ENCODE measurements at places on chromosomes 4 and X. TPM values are rescaled to one million over a fixed set of nuclear protein-coding genes. Genes with fewer than 3 reads are reported as not detected.

DNA sequence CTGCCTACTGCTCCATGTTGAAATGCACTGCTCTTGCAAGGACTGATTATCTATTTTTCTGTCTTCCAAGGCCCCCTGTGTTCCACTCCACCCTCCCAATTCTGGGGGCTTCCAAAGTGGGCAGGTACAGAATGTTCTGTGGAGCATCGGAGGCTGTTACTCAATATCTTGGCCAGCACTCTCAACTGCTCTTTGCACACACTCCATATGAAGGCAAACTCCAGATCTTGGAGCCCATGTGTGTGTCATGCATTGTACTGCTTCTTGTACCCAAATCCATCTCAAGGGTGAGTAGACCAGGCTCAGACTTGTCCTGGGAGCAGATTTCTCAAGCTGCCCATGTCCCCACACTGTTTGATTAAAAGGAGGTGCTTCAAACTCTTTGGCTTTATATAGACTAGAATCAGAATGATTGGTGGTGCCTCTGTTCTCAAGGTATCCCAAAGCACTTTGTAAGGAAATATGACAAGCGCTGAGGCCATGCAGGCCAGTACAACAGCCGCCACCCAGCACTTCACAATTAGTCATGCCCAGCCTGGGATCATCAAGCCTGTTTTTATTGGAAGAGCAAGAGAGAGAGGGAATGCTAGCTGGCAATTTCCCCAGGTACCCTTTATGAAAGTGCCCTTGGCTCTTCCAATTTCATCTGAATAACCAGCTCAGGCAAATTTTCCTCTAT is 44.3 kb downstream of the AR start:
- no peaks in the 10 kb centered on the region for H3K27me3 ChIP-seq
- no peak overlapping the region for H3K4me3 ChIP-seq
- no peaks in the 10 kb centered on the region for H3K36me3 ChIP-seq
- no peak overlapping the region for H3K27ac ChIP-seq
- no peaks in the 10 kb centered on the region for H3K4me1 ChIP-seq

- H3K4me1 ChIP-seq = no peaks in the 10 kb centered on the region
- H3K27ac ChIP-seq = no peak overlapping the region
- no peak for DNase-seq
- no peak overlapping the region for H3K4me3 ChIP-seq
- H3K27me3 ChIP-seq = no peaks in the 10 kb centered on the region
- H3K36me3 ChIP-seq = no peaks in the 10 kb centered on the region
These were observed 211.9 kb downstream of the SOX3 start for GRCh38 chrX:140292961-140293360.

- no peak for DNase-seq
- no peak overlapping the region for H3K27ac ChIP-seq
- peaks cover 6% of the 10 kb centered on the region for H3K4me1 ChIP-seq
- H3K36me3 ChIP-seq = no peaks in the 10 kb centered on the region
These were observed 23.1 kb downstream of the ACSL1 start for GRCh38 chr4:184802697-184803015.

GRCh38 chrX:124239324-124239723 is 93.1 kb upstream of the TEX13D start:
- H3K36me3 ChIP-seq = peaks cover 2% of the 10 kb centered on the region
- H3K27me3 ChIP-seq = no peaks in the 10 kb centered on the region
- peaks cover 48% of the 10 kb centered on the region for H3K4me1 ChIP-seq
- peak overlapping the region; percentile 67 for H3K27ac ChIP-seq
- no peak for DNase-seq

DNA sequence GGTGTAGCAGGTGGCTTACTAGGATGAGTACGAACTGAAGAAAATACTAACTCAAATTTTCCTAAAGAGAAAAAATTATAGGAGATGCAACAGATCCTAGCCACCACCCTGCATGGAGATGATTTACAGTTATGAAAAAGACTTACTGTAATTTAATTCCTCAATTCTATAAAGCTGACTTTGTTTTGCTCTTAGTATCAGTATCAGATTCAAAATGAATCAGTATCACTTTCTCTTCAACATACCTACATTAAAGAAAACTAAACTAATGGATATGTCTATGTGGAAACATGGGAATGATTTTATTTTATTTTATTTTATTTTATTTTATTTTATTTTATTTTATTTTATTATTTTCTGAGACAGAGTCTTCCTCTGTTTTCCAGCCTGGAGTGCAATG is 525.8 kb downstream of the NLGN4X start:
- H3K4me3 ChIP-seq = no peak overlapping the region
- no peaks in the 10 kb centered on the region for H3K4me1 ChIP-seq
- DNase-seq = no peak

DNA sequence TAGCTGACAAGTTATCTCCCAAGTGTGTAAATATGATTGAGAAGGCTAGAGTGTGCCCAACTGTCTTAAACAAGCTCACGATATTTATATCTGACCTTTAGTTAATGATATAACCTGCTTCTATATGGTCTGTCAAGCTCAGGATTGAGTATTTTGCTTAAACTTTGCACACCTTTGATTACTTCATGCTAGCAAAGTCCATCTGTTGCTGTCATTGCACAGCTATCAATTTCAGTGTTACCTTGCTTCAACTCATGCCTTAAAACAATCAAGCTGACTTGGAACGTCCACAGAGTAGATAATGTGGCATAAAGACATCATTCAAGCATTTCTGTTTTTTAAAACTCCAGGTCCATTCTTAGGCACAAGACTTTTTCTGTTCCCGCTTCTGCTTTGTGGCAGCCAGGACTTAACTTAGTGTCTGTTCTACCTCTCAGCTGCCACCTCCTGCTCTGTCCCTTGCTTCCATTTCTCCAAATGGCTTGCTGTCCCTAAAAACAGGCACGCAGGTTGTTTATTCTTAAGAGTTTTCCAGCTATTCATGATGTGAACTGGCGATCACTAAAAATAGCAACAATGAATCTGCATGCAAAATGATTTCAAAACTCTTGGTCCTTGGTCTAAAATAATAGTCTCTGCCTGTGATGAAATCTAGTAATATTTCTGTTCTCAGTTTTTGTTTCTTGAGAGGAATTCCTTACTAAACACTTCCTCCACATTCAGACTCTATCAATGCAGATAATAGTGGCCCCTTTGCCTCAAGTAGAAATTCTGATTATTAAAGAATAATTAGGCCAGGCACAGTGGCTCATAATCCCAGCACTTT is 16.3 kb upstream of the NEIL3 start:
- no peak overlapping the region for H3K27ac ChIP-seq
- H3K4me1 ChIP-seq = no peaks in the 10 kb centered on the region
- H3K36me3 ChIP-seq = peaks cover 5% of the 10 kb centered on the region
- peaks cover 4% of the 10 kb centered on the region for H3K27me3 ChIP-seq
- H3K4me3 ChIP-seq = no peak overlapping the region

DNA sequence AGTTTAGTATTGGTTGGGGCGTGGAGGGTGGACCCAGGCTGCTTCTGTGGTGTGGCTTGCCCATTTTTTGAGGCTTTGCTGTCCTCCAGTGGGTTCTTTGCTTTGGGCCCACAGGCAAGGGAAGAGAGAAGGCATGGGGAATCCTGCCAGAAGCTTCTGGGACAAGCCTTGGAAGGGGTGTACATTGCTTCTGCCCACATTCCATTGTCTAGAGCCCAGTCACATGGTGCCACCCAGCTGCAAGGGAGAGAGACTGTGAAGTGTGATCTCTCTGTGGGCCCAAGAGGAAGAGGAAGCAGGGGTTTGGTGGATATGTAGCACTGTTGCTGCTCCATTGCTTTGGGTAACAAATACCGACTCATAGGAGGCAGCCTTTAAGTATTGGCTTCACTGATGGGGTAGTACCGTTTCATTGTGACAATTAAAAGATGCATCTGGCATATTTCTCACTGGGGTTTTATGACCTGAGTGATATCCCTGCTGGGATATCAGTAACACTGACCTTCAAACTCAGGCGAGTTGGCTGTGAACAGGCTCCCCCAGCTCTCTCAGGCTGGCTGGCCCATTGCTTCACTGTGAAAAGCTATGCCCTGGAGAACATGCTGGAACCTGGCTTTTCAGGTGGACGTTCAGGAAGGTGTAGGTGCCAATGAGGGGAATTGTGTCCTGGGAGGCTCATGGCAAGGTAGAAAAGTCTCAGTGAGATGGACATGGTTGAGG is 85.9 kb downstream of the CLDN34 start:
- H3K4me3 ChIP-seq = no peak overlapping the region
- no peak overlapping the region for H3K27ac ChIP-seq
- H3K4me1 ChIP-seq = peaks cover 21% of the 10 kb centered on the region
- no peak for DNase-seq
- no peaks in the 10 kb centered on the region for H3K27me3 ChIP-seq

GRCh38 chr4:74768857-74769525 is 25.3 kb downstream of the BTC start:
- H3K36me3 ChIP-seq = no peaks in the 10 kb centered on the region
- H3K27me3 ChIP-seq = no peaks in the 10 kb centered on the region
- H3K4me1 ChIP-seq = no peaks in the 10 kb centered on the region
- no peak overlapping the region for H3K4me3 ChIP-seq

DNA sequence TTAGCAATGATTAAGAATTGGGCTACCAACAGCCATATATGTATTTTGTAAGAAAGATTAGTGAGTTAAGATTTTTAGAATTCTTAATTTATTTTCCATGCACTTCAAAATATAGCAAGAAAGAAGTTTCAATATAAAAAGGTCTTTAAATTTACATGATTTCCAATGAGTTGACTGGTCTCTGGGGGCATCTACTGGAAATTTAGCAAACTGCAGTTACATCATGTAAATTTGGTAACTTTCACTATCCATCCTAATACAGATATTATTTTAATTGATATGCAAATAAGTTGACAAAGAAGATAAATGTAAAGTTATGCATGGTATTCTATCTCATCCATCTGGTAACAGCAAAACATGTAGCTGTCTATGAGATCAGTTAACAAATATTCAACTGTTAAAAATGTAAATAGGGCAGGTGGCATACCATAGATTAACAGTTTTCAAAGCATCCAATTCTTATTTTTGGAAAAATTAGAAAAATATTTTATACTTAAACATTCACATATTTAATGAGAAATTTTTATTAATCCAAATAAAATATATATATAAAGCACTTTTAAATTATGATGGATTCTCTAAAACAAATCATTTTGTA is 29.1 kb downstream of the TTC29 start:
- no peak overlapping the region for H3K27ac ChIP-seq
- no peaks in the 10 kb centered on the region for H3K4me1 ChIP-seq
- H3K36me3 ChIP-seq = no peaks in the 10 kb centered on the region
- H3K27me3 ChIP-seq = peaks cover 13% of the 10 kb centered on the region
- no peak for DNase-seq

DNA sequence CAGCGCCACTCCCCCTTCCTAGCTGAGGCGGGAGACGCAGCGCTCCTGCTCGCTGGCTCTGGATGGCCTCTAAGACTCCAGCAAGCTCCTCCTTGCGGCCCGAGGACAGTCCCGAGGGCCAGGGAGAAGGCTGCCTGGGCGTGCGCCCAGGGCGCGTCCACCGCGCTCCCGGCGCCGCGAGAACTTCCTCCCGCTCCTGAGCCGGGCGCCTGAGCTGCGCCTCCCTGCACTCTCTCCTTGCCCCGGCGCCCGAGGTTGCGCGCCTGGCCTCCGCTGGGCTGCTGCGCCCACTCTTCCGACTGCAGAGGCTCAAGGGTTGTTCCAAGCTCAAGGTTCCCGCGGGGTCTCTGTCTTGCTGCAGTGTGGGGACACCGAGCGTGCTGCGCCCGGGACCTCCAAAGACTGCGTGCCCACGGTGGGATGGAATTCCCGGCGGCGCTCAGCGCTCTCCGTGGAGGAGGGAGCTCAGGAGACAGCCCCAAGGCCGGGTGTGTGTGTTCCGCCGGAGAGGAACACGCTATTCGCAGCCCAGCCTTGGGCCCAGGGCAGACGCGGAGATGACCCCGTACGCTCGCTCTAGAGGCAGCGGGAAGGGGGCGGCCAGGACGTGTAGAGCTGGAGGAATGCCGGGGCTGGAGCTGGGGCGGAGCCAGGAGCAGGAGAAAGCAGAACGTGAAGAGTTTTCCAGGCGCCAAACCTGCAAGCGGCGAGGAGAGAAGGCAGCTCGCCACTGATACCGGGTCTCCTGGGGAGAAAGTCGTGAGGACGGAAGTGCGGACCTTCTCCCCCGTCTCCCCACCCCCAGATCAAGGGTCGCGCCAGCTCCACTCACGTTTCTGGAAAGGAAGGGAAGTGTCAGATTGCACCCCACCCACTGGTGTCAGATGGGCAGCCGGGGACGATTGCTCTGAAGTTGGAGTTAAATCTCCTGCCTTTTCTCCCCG is at the start of gene ARHGAP6:
TSS of gene ARHGAP6 (minus strand) at position 753 of the 944 bp plus-strand sequence. CDS start 1,092 bp downstream, outside the sequence.
- no peaks in the 10 kb centered on the region for H3K36me3 ChIP-seq
- H3K4me1 ChIP-seq = no peaks in the 10 kb centered on the region
- H3K4me3 ChIP-seq = no peak within 1 kb of the TSS
- H3K27me3 ChIP-seq = peaks cover 59% of the 10 kb centered on the region
- DNase-seq = no peak

DNA sequence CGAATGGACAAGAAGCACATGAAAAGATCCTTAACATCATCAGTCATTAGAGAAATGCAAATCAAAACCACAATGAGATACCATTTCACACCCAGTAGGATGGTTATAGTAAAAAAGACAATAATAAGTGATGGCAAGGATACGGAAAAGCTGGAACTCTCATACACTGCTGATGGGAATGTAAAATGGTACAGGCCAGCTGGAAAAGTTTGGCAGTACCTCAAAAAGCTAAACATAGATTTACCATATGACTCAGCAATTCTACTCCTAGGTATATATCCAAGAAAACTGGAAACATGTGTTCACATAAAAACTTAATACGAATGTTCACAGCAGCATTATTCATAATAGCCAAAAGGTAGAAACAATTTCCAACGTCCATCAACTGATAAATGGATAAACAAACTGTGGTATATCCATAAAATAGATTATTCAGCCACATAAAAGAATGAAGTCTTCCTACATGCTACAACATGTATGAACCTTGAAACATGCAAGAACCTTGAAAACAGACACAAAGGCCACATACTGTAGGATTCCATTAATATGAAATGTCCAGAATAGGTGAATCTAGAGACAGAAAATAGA is 11.9 kb downstream of the RPS6KA3 start:
- DNase-seq = no peak
- H3K4me3 ChIP-seq = no peak overlapping the region
- no peaks in the 10 kb centered on the region for H3K27me3 ChIP-seq
- H3K27ac ChIP-seq = no peak overlapping the region
- peaks cover 17% of the 10 kb centered on the region for H3K36me3 ChIP-seq

DNA sequence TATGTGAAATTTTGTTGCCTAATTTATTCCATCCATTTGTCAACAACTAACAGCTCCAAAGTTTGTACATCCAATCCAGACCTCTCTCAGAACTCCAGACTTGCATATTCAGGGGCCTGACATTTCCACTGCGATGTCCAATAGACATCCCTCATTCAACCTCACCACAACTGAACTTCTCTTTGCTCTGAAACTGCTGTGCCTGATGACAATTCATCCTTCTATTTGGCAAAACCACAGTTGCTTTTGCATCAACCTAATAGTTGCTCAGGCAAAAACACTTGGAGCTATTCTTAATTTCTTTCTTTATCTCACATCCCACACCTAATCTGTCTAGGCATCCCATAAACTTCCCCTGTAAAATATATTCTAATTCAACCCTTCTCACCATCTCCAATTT is 56.5 kb downstream of the ANTXR2 start:
- no peak for DNase-seq
- H3K27ac ChIP-seq = no peak overlapping the region
- no peaks in the 10 kb centered on the region for H3K27me3 ChIP-seq

Gene SCRG1
- not detected for total RNA-seq

Gene FGG
- not detected for total RNA-seq

Gene ZXDB
- 4.2 TPM for total RNA-seq

Gene JAKMIP1
- 41.7 TPM for total RNA-seq

Gene SH3D19
- total RNA-seq = not detected

Gene CD38
- 151 TPM for total RNA-seq

Gene TEX13D
- not detected for total RNA-seq

Measured in activated CD8-positive, alpha-beta memory T cell treated with anti-CD3 and anti-CD28 coated beads, Interleukin-2, amount 10 ng/mL, durations not matched to agents 7 days and 5 days (primary cell).